Stimulated activated CD8-positive, alpha-beta memory T cell treated with anti-CD3 and anti-CD28 coated beads, Interleukin-15, amount 100 ng/mL, for 4 hours (primary cell): ENCODE measurements at places on chromosomes 6 and 20.

DNA sequence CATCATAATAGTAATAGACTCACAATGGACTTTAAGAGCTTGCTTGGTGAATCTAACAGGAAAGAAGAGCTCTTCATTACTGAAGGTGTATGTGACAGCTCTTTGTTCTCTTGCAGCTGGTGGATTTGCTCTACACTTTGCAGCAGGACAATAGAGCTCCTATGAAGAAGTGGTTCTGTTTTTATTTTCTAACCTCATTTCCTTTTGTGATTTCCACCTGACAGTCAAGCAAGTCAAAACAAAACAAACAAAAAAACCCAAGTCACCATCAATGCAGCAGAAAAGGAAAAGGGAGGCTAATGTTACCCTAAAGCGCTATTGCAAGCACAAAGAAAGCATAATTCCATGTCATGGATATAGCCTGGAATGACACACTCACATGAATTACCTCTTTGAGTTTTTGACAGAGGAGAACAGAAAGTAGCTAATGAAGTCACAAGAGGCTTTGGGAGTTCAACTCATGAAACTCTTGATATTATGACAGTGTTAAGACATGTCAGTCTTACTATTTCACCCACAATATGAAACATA, 1188.1 kb downstream of the EPHA7 start:
- DNase-seq: no peak

- no peak for DNase-seq
Observed at GRCh38 chr6:140554421-140554820, 1180.0 kb upstream of the CITED2 start.

- DNase-seq: no peak
Observed at GRCh38 chr6:30121446-30122366, 8.8 kb upstream of the TRIM31 start.

DNA sequence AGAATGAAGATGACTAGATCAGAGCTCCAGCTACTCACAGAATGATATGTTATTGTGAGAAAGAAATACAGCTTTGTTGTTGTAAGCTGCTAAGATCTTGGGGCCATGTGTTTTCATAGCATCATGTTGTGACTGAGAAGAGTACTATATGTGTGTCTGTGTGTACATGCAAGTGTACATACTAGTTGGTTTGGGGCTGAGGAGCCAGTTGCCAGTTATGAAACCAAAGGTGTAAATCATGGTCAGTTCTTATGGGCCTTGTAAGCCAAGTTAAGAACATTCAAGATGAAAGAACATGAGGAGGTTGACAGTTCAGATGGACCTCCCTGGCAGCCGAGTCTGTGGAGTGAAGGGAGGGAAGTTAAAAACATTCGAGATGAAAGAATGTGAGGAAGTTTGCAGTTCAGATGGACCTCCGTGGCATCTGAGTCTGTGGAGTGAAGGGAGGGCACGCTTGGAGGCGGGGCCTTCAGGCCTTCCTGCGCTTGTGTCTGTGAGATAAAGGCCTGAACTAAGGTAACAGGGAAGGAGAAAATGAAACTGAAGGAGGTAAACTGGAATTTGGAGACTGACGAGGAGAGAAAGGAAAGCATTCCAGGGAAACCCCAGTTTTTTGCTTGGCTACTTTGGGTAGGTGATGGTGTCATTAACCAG, 13.9 kb downstream of the AFDN start:
- DNase-seq: no peak

DNA sequence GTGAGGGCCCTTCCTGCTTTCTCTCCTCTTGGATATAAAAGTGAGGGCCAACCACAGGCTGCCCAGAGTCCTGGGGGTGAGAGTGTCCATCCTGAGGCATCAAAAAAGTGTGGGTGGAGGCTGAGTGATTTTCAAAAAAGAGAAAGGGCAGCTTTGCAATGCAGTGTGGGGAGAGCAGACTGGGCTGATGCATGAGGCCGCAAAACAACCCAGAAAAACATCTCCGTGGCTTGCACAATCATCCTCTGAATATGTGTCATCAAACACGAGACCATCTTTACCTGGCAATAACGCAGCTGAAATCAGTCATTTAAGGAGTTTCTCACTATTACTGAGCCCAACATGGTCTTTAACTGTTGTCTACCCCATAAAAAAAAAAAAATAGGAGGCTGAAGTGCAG, 191.2 kb upstream of the SOX4 start:
- DNase-seq: no peak

DNA sequence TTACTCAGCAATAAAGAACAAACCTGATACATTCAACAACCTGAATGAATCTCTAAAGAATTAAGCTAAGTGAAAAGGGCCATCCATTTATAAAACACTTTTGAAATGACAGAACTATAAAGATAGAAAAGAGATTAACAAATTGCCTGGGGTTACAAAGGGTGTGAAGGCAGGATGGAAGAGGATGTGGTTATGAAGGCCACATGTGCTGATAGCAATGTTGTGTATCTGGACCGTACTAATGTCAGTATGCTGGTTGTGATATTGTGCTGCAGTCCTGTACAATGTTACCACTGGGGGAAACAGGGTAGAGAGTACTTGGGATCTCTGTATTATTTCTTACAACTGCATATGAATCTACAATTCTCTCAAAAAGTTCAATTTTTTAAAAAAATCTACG, 36.4 kb downstream of the ELOVL5 start:
- no peak for DNase-seq

- no peak for DNase-seq
Observed at GRCh38 chr6:34155471-34156300, 9.8 kb upstream of the GRM4 start.

GRCh38 chr20:24732599-24732998, 216.5 kb upstream of the CST7 start:
- no peak for DNase-seq

GRCh38 chr20:20037960-20038359, 14.3 kb downstream of the CRNKL1 start:
- no peak for DNase-seq

DNA sequence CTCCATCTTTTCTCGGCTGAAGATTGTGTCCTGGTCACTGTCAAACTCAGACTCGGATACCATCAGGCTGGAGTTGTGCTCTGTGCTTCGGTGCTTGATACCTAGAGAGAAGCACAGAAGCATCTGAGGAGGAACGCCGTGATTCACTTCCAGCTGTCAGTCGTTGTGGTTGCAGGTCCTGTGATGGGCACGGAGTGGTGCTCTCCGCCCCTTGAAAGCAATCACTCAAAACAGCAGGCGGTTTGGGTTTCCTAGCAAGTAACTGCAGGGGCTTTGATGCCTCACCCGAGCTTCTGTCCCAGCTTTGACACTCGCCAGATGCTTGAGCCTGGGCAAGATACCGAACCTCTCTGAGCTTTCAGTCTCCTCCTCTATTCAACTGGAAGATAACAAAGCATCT, 52.5 kb downstream of the ALDH5A1 start:
- peak; percentile 3 for DNase-seq
